ENCODE measurements at places on chromosomes 11 and 22.

- peak; percentile 77 for DNase-seq
These were observed 283.0 kb downstream of the DDX10 start for GRCh38 chr11:108947654-108948570.

DNA sequence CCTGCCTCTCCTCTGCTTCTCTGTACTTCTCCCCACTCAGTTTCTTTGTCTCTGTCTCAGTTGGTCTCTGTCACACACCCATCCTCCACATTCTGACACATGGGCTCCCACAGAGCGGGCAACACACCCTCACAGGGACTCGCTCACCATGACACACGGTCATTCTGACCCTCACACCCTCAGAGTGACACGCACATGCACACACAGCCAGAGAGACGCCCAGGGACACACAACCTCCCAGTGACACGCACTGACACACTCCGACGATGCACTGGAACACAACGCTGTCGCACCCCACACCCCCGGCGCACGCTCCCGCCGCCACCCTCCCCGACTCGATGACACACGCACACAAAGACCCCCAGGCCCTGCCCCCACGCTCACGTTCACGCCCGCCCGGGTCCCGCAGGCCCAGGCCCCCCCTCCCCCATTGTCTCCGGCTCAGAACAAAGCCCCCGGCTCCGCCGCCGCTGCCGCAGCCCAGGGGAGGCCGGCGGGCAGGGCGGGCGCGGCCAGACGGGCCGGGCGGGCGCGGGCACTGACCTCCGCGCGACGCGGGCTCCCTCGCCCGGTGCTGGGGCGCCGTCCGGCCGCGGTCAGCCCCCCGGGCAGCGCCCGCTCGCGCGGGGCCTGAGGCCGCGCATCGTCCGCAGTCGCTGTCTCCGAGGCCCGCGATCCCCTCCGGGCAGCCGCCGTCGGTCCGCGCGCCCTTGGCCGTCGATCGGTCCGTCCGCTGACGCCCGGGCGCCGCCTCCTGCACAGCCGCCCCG is 404 bp downstream of the DCHS1 start:
- no peak for DNase-seq

DNA sequence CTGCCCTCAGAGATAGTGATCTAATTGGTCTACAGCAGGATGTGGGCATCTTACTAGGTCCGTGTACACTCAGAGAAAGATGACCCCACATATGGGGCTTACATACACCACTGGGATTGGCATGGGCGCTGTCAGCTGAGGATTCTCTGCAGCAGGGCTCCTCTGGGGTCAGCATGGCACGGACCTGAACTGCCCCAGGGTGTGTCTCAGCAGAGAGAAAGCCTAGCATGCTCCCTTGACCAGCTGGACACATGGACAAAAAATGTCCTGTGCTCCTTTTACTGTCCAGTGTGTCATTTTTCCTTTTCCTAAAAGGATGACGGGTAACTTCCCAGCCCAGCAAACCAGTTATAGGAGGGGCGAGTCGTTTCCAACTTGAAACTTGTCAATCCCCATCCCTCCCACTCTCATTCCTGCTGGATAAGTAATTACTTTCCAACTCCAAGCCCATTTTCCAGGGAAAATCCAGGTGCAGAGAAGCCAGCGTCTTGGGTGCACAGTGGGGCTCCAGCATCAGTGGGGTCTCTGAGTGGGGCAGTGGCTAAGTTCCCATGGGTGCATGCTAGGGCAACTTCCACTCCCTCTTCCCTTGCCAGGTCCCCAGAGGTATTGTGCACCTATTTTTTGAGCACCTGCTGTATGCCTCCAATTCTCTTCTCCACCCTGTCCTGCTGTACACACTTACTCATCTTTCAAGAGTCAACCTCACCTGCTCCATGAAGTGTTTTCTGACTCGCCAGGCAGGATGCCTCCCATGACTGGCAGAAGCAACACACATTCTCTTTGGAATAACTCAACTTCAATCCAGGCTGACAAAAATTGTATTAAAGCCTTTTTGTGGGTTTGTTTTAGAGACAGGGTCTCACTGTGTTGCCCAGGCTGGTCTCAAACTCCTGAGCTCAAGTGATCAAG is 5.0 kb downstream of the VSTM5 start:
- no peak for DNase-seq

- no peak for DNase-seq
These were observed 119.6 kb downstream of the NAV2 start for GRCh38 chr11:19832086-19832750.

DNA sequence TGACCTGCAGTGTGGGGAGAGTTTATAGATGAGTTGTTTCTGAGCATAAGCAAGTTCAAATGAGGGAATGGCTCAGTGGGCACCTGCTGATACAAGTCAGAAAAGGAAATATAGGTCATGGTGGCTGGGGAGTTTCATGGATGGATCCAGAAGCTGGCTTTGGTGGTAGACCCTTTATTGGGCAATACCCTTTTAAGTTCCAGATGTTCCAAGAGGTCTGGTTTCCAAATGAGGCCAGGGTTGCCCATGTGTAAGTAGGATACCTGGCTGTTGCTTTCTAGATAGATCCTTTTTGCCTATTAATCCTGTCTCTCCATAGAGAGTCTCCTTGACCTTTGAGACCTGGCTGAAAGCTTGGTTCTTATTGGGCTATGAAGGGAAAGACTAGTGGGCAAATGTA is 2.2 kb downstream of the STIM1 start:
- DNase-seq = no peak

DNA sequence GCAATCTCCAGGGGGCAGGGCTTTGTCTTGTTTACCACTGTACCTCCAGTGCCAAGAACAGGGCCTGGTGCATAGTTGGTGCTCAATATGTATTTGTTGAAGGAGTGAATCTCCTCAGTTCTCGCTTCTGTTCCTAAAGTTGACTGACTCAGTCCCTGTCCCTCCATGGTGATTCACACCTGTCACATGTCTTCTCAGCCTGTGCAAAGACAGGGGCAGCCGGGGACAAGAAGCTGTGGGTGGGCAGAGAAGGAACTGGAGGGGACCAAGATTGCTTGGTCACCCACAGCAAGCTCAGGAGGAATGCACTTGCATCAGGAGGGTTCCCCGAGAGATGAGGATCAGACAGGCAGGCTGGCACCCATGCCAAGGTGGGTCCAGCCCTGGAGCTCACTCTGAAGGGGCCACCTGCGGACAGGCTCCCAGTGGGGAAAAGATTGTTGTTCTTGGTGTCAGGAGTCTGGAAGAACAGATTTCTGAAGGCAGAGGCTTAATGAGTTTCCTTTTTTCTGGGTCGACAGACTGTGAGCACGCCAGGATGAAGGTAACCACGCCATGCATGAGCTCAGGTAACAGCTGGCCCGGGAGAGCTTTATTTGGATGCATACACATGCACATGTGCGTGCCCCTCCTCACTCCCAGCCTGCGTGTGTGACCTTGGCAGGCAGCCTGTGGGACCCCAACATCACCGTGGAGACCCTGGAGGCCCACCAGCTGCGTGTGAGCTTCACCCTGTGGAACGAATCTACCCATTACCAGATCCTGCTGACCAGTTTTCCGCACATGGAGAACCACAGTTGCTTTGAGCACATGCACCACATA is 16.9 kb downstream of the IL17RA start:
- no peak for DNase-seq

- DNase-seq = no peak
These were observed 19.9 kb downstream of the SYN3 start for GRCh38 chr22:33038131-33038772.

- DNase-seq = peak; percentile 89
These were observed 11.7 kb downstream of the FJX1 start for GRCh38 chr11:35629914-35630313.

DNA sequence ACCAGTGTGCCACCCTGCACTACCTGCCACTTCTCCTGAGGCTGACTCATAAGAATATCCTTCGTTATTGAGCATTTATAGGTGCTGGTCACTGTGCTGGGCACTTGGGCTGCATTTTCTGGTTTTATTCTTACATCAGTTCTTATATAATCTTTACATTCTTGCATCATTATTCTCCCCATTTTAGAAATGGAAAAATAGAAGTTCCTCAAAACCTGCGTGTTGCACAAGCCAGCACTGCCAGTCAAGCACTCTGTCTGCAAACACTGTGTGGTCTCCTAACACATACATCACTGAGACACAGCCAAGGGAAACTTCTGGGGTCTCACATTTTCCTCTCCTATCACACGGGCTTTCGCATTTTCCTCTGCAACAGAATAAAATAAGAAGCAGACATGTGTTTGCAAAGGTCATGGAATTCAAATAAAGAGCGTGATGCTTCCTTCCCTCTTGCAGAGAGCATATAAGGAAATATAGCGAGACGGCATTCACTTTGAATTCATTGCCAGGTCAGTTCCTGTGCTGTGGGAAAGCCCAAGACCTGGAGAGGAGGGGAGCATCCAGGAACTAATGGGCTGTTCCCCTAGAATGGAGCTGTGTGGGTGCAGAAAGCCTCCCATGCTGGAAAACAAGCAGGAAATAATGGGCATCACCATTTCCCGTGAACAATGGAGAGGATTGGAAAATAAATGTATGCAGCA is 73.9 kb upstream of the SEZ6L start:
- no peak for DNase-seq

DNA sequence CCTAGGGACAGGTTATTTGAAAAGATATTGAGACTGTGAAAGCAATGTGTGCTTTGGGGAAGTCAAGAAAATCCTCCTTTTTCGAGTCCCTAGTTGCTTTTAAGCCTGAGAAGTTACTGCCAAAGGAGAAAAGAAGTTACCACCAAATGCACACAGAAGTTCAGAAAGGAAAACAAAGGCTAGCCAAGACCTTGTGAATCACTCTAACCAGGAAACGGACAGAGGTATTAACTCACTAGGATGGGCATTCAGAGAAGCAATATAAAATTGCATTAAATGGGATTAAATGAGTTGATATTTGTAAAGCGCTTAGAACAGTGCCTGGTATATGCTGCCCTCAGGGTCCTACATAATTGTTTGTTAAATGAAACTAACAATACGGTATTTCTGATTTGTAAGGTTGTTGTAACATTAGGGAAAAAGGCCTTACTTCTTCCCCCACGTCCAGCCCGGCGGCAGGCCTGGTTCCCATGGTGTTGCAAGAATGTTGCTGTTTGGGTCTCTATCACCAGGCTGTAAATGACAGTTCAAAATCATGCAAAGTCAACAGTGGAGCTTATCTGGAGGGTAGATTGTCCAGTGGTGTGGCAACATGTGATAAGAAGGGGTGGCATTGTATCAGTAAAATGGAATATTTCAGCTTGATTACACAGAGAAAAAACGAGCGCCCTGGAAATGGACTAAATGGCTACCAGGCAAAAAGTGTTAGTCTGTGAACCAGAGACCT is 7.1 kb downstream of the TMA7B start:
- DNase-seq = no peak

- DNase-seq = no peak
These were observed 24.3 kb upstream of the PPFIA1 start for GRCh38 chr11:70246196-70246595.

DNA sequence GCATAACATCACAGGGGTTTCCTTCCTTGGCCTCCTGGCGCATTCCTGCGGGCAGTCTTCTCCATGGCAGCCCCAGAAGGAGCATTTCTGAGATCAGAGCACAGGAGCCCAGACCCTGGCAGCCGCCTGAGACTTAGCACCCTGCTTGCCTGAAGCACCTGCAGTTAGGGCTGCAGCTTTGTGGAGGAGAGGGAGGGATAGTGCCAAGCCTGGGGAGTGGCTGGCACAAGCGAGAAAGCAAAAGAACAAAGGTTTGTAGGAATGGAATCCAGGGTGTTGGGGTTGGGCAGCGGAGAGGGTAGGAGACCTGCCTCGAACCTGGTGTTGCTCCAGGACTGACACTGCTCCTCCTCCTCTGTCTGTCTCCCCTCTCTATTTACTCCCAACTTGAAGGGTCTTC is 66.9 kb downstream of the SCN3B start:
- DNase-seq = no peak

GRCh38 chr11:81420668-81421250 is 1312.9 kb downstream of the FAM181B start:
- no peak for DNase-seq

DNA sequence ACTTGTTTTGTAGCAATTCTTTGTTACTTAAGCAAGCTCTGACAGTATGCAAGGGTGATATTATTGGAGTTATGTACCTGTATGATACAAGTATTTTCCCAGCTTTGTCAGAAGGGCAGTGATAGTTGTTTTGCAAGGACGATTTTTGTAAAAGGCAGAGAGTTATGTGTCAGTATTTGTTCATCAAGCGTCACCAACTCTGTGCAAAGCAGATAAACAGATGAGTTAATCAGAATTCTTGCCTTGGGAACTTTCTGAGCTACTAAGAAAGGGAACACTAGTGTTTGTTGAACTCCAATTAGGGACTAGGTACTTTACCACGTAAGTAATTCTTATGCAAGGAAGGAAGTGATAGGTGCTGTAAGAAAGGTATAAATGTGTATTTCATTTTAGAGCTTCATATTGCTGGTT is 1.4 kb downstream of the USP47 start:
- DNase-seq = peak; percentile 57

DNA sequence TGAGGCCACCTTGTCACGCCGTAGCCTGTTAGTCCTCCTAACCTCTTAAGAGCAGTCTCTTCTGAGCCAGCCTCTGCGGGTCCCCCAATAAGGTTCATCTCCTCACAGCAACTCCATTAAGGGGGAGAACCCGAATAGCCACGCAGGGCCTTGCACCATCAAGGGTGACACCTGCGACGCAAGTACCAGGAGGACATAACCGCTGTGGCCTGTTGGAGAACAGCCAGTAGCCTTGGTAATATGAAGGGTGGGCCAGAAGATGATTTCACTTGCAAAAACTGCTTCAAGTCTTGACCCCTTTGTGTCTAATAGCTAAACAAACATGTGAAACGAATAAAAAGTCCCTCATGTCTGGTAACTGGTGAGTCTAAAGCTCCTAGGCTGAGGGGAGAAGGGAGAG is 14.8 kb downstream of the ARFGAP2 start:
- DNase-seq = no peak

DNA sequence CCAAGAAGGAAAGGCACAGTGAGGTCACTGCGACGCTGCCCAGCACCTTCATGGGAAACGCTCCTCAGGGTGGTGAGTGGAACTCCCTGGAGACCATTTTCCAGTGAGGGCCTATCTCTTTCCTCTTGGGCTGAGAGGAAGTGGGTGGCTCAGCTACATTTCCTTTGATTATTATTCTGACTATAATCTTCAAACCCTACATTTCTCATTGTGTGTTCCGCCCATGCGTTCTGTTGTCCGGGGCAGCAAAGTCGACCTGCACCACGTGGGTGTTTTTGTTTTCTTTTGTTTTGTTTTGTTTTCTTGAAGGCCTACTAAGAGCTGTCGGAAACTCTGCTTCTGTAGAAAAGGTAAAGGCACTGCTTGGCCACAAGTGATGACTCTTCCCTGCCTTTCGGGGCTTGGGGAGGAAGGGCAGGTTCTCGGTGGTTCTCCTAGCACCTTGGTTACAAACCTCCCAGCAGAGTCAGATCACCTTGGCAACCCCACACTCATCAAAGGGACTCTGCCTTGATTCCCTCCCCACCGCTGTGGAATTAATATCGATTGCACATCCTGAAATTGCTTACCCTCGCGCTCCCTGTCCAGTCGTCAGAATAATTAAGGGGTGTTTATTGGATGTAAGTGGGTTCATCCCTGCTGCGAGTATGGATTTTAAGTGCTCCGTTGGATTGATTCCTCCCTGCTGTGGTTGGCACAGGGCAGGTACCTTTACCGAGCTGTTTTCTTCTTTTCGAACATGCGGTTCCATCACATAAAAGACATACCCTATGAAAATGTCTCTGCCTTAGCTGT is 7.3 kb downstream of the PARVB start:
- DNase-seq = no peak

Data from RWPE1 (cell line).